ENCODE measurements at places on chromosomes 16 and 17. TPM values are rescaled to one million over a fixed set of nuclear protein-coding genes. Genes with fewer than 3 reads are reported as not detected.

Gene CBX1
- total RNA-seq = 65.2 TPM

Gene SRCIN1
- total RNA-seq = 0.14 TPM

Gene LGALS9B
- total RNA-seq = 2.0 TPM

Gene CCDC92B
- total RNA-seq = 0.11 TPM

Gene KRTAP1-1
- total RNA-seq = not detected

Gene MT1F
- total RNA-seq = 24.1 TPM

Gene PABPN1L
- not detected for total RNA-seq

Gene CEP295NL
- not detected for total RNA-seq

Gene OR2C1
- total RNA-seq = not detected

Gene KPNB1
- 542 TPM for total RNA-seq

Gene SEZ6
- not detected for total RNA-seq

Gene HASPIN
- total RNA-seq = 26.9 TPM

Gene TBC1D3B
- total RNA-seq = 8.8 TPM

Gene CACNG5
- total RNA-seq = not detected

Gene KRTAP9-4
- not detected for total RNA-seq

Gene KRTAP9-2
- not detected for total RNA-seq

Gene DHRS7C
- total RNA-seq = not detected

Gene FBXW10B
- total RNA-seq = 0.61 TPM

Gene FOXK2
- 71.1 TPM for total RNA-seq

Gene RHBDF1
- total RNA-seq = 0.11 TPM

Gene PROCA1
- total RNA-seq = 6.9 TPM

Gene NPW
- total RNA-seq = 0.70 TPM

Gene MYH8
- not detected for total RNA-seq
